ENCODE measurements at places on chromosomes 11 and 22.
A peak's percentile ranks its signal among the peaks of the same experiment; 100 is the strongest.

GRCh38 chr11:66579017-66579606 lies 10.7 kb upstream of the CTSF start:
- DNase-seq: peak; percentile 63

GRCh38 chr11:289398-289711 lies 429 bp downstream of the PGGHG start:
- peak; percentile 75 for DNase-seq

DNA sequence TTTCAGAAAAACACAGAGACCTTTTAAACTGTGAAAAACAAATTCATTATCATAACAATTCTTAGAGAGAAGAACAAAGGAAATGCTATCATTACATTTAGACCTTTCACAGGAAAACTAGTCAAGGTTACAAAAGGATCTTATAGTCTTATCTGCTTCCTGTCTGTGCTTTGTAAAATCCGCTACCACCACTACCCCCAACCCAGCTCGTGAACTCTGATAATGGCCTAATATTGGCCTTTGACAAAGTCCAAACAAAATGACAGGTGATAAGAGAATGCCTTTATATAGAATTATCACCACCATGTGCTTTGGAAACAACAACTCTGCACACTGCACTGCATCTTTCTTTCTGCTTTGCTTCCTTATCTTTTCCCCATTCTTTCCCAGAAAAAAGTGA lies 272.5 kb downstream of the SBF2 start:
- DNase-seq: no peak

DNA sequence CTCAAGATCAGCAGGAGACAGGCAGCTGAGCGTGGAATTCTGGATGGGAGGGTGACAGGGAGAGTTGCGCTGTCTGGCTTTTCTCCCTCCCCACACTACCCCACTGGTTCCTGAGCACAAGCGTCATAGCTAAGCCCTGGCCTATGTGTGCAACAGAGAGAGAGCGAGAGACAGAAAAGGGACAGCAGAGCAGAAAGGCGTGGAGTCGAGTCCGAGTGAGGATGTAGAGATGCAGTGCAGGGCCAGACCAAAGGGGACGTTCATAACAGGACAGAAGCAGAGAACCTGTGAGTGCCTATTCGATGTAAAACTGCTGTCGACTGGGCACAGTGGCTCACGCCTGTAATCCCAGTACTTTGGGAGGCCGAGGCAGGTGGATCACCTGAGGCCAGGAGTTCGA lies 94.0 kb upstream of the TMEM45B start:
- DNase-seq: no peak

- no peak for DNase-seq
Measured at GRCh38 chr11:113162592-113162962, 151.8 kb upstream of the TTC12 start.

- no peak for DNase-seq
Measured at GRCh38 chr22:22450343-22450839, 58.2 kb downstream of the ZNF280B start.
